ENCODE measurements at places on chromosomes 5 and 9.

DNA sequence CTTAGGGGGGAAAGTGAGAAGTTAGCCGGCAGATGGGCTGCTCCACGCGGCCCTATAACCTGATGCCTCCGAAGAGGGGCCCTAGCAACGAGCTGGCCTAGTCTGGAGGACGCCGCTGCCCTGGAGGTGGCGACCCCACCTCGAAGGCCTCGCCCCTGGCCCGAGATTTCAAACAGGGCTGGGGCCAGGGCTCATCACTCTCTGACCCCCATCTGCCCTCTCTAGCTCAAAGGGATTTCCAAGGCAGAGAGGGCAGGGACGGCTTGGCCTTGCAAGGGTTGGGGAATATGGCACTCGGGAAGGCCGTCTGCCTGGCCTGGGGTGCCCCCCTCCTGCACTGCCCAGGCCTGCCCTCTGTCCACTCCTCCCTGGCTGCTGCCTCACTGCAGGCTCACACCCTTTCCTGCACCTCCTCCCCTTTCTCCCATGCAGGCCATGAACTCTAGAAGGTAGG lies 25.5 kb upstream of the TIFAB start:
- DNase-seq: no peak

GRCh38 chr5:79753877-79754645 lies 64.4 kb downstream of the CMYA5 start:
- no peak for DNase-seq

GRCh38 chr5:83608122-83608521 lies 112.5 kb downstream of the HAPLN1 start:
- DNase-seq: peak; percentile 59

- DNase-seq: no peak
Measured at GRCh38 chr9:93897075-93897970, 57.8 kb downstream of the BARX1 start.

DNA sequence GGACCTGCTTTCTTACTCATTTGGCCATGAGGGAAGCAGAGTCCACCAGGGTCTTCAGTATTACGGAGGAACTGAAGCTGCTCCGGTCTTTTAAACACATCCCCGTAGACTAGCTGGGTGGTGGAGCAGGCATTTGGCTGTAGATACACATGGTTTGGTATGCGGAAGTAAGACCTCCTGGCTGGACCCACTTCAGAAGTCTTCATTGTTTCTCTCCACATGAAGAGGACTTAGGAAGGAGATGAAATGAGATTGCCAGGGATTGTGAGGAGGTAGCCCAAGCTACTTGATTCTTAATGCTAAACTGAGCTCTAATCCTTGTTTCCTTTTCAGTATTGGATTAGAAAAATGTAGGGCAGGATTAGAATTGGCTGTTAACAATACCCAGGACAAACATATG lies 32.9 kb downstream of the STXBP1 start:
- no peak for DNase-seq

- DNase-seq: no peak
Measured at GRCh38 chr9:15289603-15290002, 17.4 kb downstream of the TTC39B start.

GRCh38 chr5:165057145-165057544 lies 1551.7 kb downstream of the MAT2B start:
- DNase-seq: no peak

DNA sequence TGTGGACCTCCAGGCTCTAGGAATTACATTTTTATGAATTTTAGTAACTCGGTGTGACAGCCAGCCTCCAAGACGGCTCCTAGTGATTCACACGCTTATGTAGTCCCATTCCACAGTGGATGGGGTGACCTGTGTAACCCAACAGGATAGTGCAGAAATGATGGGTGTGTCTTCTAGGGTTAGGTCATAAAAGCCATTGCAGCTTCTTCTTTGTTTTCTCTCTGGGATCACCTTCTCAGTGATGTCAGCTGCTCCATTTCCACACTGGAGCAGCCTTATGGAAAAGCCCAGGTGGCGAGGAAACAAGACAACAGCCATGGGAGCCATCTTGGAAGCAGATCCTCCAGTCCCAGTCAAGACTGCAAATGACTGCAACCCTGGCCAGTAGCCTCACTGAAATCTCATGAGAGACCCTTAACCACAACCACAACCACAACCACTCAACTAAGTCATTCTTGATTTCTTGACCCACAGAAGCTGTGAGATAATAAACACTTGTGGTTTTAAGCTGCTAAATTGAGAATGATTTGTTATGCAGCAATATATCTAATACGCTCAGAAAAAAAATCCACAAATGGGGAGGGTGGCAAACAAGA lies 5.1 kb upstream of the GNPDA1 start:
- no peak for DNase-seq

DNA sequence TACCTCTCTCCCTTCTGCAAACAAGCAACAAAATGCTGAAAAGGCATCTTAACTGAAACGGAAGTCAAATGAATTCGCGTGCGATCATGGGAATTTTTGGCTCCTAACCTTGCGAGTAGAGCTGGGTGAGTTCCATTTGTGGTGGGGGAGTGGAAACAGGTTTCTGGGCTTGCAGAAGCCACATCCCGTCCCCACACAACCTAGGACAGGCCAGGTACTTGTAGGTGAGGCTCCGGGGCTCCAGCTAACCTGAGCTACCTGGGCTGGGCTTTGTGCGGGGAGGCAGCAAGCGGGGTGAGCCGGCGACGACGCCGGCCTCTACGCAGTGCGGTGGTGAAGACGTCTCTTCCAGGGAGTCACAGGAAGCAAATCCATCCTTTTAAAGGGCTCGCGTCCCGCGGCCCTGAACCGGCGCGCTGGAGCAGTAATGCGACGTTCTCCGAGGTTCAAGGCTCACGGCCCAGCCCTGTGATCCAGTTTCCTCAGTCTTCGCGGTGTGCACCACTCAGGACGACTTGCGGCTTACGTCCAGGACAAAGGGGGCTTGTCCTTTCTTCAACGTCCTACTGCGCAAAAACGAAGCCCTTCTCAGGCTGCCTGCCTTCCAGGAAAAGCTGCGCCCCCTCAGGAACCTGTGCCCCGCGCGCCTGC lies 567 bp upstream of the SPIN1 start:
- DNase-seq: peak; percentile 57

- no peak for DNase-seq
Measured at GRCh38 chr9:71924576-71924975, 13.1 kb downstream of the C9orf85 start.

Measured in ACHN (cell line).